Left kidney (tissue), 8 donors: ENCODE measurements at places on chromosomes 1 and 21.

DNA sequence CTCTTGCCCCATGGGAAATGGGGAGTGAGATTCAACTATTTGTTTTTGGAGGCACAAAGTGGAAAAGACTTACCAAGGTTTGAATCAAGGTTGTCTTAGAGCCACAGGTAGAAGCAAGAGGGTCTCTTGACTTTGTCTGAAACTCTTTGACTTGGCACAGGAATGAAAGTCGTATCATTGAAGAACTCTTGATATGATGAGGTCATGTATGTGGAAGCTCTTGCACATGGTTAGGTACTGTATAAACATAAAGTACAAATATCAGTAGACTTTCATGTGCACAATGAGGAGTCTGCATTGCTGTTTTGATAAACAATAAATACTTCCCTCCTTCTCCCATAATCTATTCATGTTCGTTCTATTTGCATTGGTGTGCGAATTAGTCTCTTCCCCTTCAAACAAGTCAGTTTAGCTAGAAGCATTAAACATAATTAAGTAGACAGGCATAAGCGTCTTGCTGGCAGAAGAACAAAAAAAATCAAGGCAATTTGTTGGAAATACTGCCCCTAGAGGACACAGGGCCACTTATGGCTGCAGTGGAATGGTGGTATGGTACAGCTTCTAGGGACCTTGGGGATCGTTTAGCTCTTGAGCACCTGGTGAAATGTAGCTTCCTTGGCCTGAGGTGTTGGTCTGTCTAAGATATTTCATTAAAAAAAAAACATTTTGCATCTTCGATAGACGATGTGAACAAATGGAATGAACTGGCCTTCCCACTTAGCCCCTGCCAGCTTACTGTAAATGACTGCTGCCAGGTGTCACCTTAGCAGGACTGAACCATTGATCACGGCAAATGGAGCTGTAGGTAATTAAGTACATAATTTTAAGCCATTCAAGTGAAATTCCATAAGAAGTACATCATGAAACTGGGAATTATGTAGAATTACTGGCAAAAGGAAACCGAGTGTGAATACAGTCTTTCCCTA, 218.0 kb upstream of the GALNT2 start:
- DNase-seq: no peak

DNA sequence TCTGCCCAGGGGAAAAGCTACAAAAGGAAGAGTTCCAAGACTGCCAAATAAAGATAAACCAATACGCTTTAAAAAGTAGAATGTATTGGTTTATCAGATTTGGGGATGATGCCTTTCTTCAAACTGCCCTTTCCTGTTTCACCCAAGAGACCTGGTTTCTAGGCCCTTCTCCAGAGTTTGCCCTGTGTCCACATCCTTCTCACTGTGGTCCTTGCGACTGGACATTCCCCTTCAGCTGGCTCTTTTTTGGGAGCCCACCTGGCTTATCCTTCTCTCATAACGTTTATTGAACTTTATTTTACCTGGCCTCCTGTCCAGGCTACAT, 490 bp upstream of the CZIB start:
- DNase-seq: no peak

DNA sequence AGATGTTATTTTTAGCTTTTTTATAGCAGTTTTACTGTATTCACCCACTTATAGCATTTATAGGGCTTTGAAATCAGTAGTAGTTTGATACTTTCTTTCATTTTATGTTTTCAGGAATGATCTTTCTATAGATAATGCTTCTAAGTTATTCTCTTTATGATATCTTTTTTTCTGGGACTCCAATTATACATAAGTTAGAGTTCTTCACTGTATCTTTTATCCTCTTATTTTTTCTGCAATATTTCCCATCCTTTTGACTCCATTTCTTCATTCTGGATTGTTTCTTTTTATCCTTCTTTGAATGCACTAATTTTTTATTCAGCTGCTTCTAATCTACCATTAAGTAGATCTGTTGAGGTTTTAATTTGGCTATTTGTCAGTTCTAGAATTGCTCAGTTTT, 73.1 kb downstream of the FMN2 start:
- DNase-seq: no peak

DNA sequence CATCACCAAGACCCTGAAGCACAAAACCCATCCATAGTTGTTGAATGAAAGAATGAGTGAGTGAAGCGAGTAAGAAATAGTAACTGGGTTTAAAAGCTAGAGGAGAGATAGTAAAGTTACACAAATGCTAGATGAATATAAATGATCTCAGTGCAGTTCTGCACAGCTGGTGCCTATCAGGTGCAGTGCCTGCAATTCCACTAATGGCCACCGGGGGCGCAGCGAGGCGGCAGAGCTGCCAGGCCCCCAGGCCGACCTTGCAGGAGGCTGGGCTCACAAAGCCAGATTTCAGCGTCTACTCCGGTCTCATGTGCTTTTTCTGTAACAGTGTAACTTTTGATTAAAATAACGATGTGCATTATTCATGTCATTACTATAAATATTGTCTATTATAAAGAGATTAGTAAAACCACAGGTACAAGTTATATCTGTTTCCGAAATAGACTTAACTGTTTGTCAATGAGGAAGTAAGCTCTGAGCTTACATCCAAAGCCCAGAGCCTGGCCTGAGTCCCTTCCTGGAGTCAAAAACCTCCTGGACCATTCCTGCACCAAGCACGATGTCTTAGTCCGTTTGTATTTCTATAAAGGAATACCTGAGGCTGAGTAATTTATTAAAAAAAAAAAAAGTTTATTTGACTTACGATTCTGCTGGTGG, 477.6 kb downstream of the NPHP4 start:
- peak; percentile 44 for DNase-seq

GRCh38 chr1:175250027-175250426, 57.5 kb upstream of the KIAA0040 start:
- DNase-seq: no peak

- DNase-seq: no peak
Measured at GRCh38 chr1:209534496-209535250, 48.8 kb upstream of the CAMK1G start.

DNA sequence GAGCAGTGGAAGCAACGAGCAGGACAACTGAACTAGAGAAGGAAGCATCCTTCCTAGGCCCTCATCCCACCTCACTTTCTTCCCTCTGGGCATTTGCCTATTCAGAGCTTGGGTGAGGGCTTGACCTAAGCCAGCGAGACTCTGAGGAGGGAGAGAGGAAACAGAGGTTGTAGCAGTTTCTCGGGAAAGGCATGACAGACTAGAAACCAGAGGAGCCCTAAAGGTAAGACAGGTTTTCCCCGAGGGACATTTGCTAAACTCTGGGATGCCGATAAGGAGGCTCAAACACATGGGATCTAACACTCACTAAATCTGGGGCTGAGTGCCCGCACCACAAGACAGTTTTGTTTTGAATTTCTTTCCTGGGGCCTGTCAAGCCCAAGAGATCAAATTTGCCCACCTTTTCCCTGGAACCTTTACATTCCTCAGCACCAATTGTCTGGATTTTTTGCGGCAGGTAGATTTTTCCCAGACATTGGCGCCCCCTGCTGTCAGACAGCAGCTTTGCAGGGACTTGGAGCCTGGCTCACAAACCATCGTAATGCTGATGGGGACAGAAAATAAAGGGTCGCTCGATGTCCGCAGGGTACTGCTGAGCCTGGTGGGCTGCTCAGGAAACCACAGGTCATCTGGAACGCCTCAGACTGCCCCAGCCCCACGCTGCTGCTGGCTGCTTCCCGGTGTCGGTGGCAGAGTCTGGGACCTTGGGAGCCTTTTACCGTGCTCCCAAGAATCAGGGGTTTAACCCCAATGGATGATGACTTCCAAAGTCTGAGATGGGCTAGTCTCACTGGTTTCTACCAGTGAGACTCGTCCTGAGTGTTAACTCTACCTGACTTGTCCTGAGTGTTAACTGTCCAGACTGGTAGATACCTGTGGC, 23.4 kb upstream of the TSPAN2 start:
- no peak for DNase-seq

DNA sequence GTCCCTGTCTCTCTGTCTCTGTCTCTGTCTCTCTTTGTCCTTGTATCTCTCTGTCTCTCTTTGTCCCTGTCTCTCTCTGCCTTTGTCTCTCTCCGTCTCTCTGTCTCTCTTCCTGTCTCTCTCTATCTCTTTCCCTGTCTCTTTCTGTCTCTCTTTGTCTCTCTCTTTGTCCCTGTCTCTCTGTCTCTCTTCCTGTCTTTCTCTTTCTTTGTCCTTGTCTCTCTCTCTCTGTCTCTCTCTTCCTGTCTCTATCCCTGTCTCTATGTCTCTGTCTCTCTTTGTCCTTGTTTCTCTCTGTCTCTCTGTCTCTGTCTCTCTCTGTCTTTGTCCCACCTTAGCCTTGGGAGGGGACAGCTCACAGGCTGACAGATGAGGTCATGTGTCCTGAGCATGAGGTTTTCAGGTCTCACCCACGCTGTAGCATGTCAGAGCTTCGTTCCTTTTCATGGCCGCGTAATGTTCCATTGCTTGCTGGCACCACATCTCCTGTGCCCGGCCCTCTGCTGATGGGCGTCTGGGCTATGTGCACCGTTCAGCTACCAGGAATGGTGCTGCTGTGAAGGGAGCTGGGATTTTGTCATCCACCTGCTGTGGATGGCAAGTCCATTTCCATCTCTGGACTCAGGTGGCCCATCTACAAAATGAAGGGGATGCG, 27.6 kb downstream of the TP73 start:
- no peak for DNase-seq

- no peak for DNase-seq
Measured at GRCh38 chr1:155884031-155884960, 24.9 kb downstream of the SYT11 start.

- no peak for DNase-seq
Measured at GRCh38 chr1:224679606-224680005, 63.5 kb downstream of the CNIH3 start.

DNA sequence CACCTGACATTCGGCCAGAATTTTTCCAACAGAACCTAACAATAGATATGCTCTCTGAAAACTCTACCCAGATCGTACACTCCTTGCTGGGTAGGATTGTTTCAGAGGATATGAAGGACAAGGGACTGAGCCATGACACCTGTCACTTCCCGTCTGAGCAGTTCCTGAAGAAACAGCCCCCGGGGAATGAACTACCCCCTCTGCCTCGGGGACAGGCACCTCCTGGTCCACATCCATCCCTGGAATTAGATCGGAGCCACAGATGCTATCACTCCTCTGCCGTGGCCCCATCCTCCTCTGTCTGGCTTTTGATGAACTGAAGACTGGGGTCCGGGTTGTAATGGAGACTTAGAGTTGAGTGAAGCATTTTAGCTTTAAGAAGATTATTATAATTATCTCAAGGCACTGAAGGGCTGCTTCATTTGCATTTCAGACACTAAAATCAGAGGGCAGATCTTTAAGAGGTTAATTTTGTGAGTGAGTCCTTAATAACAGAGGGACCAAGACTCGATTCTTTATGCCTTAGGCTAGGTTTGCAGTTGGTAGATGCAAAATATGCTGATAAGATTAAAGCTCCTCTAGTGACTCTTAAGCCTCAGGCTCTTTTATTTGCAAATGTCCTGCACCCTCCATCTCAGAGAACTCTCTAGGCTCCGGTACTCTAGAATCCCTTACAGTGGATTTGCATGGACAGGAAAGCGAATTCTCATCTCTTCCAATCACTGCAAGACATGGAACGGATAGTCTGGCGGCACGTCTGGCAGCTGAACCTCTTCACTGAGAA, 333.8 kb downstream of the KIF26B start:
- no peak for DNase-seq

- DNase-seq: no peak
Measured at GRCh38 chr1:196372896-196373536, 235.2 kb downstream of the KCNT2 start.

- DNase-seq: no peak
Measured at GRCh38 chr1:118143831-118144230, 41.2 kb downstream of the SPAG17 start.

GRCh38 chr1:229887043-229887822, 179.8 kb upstream of the GALNT2 start:
- DNase-seq: no peak

- DNase-seq: no peak
Measured at GRCh38 chr1:104768466-104768865, 1018.8 kb downstream of the AMY1C start.

DNA sequence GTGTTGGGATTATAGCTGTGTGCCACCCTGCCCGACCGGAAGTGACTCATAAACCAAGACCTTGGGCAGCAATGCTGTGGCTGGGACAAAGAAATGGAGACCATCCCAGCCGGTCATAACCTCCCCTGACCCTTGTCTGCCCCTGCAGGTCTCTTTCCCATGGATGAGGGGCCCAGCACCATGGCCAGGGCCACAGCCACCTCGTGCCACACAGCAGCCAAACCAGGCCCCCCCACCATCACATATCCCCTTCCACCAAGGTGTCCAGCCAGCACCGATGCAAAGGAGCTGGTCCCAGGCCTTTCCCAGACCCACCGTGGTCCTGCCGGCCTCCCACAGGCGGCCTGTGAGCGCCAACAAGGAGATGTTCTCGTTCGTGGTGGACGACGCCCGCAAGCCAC, 42.2 kb downstream of the FHAD1 start:
- DNase-seq: no peak

DNA sequence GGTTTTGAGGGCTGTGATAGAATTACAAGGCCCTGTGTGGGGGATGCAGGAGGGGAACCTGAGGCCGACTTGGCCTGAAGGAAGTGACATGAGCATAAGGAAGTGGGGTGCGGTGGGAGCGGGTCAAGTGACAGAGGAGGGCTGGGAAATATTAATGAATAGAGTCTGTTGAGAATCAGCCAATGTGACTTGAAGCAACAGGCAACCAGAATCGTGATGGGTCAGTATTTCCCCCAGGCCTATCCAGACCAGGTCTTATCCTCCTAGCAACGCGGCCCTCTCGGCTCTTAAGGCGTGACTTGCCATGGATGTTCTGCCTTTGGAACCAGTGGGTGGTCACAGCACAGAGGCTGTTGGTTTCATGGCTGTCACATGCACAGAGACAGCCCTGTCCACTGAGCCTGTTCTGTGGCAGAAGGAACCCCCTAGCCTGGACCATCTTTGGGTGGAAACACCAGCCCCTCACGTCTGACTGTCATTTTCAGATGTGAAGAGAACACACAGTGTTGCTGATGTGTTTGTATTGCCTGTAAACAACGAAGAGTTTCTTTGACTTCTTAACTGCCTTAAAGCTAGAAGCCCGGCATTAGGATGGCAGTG, 468.8 kb downstream of the CAMTA1 start:
- no peak for DNase-seq

DNA sequence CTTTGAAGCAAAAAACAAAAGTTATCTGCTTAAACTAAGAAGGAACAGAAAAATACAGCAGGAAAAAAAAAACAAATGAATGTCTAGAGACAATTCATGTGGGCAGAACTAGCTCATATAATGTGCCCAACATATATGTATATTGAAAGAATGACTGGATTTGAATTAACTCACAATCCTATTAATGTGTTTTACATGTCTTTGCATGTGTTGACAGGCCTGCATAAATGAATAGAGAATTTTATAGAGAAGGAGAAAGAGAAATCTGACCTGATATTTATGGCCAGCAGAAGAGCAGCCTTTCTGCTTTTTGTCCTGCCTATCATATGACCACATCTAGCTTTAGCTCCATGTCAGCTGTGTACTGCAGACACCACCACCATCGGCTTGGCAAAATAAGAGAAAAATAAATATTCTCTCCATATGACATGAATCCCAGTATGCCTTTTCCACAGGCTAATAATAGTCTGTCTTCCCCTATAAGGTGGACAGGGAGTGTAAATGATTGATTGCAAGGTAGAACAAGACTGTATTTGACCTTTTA, 171.5 kb upstream of the PALMD start:
- no peak for DNase-seq
